OCI-M1 (cell line): ENCODE measurements at places on chromosomes 3 and 15.

DNA sequence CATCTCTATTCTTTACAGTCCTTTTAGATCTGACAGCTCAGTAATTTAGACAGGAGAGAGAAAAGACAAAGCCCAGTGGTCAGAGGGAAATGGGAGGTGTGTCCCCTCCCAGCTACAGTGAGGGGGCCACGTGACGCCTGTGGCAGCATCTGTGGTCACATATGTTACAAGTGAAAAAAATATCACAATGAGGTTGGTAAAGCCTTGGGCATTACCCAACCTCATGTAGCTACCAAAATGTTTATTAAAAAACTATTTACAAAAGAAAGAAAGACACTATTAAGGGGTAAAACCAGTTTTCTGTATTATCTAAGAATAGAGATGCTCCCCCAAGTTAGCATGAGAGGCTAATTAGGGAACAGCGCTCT, 42.9 kb upstream of the PLCL2 start:
- peak; percentile 55 for DNase-seq

DNA sequence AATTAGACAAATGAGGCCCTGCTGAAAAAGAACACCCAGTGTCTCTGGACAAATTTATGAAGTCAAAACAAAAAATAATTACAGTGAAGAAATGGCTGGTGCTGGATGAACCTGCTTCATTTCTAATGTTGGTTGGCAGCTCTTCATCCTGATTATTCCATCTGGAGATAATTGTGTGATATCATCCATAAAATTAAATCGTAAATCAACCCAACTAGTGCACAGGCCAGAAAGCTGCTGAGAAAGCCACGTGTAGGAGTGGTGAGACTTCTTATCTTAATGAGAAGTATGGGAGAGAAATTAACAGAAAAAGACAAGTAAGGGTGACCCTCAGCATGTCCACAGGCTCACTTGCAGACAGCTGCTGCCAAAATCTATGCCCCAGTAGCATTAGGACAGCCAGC, 465.2 kb upstream of the TGFBR2 start:
- no peak for DNase-seq

DNA sequence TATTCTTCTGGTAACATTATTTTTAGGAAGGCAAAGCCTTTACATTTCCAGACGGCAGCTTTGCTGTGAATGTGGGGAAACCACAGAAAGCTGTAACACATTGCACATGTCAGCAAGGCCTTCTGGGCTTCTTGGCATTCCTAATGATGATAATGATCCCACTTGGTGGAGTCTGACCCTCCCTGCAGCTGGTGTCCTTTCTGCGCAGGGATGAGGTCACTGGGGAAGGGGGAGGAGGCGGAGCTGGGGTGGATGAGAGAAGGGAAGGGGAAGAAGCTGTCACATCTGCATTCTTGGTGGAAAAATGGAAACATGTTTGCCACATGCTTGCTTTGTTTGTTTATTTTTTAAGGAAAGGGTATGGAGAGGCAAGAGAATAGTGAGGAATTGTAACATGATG, 68.6 kb downstream of the FILIP1L start:
- no peak for DNase-seq

DNA sequence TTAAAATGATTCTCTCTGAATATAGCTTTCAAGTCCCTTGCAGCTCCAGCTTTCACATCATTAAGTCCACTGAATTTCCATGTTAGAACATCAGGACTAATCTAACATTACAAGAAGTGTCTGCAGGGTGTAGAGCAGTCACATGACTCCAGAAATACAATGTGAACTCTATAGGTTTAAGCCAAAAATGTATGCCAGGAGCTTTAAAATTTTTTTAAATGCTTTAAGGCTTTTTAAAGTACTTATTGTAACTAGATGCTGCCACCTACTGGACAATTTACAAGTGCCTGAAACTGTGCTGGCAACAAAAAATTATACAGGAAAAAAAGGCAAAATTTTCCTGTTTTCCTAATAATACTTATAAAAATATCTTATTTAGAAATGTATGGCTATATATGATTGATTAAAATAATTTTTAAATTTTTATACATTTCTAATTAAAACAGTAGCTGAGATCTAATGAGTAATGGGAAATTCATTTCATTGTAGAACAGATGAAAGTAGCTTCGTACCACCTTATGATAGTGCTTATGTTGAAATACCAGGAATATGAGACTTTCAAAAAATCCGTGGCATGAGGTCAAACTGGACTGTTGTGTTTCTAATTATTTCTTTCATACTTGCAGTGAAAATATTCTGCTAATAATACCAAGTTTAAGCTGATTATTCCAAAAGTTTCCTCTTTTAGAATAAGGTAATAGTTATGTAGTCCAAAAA, 25.7 kb downstream of the FSIP1 start:
- DNase-seq: peak; percentile 87

- DNase-seq: no peak
These were observed 39.6 kb downstream of the MAP3K13 start for GRCh38 chr3:185402561-185402960.

GRCh38 chr15:77693576-77693975, 60.9 kb upstream of the LINGO1 start:
- no peak for DNase-seq

DNA sequence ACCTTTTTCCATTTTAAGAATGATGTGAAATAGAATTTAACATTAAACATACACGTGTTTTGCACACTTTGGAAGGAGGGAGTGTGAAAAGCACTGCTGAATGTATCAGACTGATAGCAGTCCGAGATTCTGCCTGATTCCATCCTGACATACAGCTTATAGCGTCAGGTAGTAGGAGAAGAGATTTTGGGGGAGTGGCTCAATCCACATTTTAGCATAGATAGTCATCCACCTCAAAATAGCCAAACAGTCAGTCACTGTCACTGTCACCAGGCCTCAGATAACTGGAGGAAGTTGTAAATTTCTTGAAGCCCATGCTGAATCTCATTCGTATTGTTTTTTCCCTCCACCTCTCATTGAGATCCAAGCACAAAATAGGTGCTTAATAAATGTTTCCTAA, 35.4 kb upstream of the ARHGEF26 start:
- no peak for DNase-seq

DNA sequence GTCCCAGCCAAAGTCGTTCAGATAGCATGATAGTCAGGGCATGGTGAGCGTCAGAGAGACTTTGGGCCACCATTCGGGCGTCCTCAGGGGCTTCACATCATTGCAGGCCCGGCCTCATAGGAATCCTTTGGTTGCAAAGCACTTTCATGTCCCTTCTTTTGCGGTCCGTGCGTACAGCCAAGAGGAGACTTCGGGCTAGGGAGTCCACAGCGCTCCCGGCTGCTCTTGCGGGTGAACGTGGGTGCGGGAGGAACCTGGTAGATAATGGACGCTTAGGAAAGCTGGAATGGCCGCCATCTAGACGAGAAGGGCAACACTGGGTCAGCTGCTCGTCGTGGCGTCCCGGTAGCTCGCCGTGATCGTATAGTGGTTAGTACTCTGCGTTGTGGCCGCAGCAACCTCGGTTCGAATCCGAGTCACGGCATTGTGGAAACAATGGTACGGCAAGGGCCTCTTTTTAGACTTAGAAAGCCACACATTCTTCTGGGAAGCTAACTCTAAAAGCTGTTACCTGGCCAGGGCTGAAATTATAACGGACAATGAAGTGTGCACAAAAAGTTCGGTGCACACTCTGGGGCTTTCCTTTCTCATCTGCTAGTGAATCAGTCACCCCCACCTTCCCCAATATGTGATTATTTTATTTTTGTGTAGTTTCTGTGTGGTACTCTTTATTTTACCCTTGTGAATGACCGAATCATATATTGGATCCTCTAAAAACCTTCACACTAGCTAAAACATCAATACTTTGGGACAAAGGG, 13.2 kb upstream of the SHF start:
- peak; percentile 96 for DNase-seq

- no peak for DNase-seq
These were observed 39.7 kb upstream of the MLF1 start for GRCh38 chr3:158531334-158531733.

DNA sequence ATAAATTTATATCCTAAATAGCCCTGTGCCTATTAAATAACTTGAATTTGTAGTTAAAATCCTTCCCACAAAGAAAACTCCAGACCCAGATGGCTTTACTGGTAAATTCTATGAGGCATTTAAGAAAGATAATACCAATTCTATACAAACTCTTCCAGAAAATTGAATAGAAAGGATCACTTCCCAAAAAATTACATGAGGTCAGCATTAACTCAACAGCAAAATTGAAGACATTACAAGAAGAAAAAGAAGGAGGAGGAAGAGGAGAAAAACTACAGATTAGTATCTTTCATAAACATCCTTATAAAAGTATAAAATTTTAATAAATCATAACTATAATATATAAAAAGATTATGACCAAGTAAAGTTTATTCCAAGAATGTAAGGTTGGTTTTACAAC, 29.4 kb upstream of the SLC6A11 start:
- DNase-seq: no peak

GRCh38 chr3:129530821-129531220, 2.4 kb downstream of the RHO start:
- no peak for DNase-seq

DNA sequence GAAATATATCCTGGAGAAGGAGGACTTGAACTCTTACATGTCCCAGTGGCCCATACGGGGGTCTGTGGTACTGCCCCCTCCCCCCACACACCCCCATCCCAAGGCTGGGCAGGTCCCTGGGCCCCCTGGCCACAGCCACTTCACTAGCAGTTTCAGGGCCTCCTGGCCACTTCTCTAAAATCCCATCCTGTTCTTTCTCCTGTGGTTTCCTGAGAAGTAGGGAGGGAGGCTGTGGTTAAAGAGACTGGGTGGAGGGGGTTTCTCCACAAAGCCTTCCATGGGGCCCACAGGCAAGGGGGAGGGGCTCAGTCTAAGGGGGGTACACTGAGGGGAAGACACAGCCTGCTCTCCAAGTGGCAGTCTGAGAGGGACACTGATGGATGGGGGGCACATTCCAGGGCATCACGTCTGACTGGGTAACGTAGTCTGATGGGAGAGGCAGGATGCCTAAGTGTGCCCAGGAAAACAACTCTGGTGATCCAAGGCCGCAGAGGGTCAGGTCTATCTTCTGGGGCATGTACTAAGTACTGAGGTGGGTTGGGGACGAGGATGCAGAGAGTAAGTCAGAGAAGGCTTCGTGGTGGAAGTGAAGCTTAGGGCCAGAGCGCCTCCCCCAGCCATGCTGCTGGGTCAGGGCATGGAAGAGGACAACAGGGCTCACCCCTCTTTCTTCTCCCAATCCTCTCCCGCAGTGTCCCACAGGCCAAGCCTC, 48.0 kb upstream of the C15orf39 start:
- DNase-seq: peak; percentile 84

GRCh38 chr3:42876940-42877720, 1.5 kb upstream of the CYP8B1 start:
- DNase-seq: no peak

DNA sequence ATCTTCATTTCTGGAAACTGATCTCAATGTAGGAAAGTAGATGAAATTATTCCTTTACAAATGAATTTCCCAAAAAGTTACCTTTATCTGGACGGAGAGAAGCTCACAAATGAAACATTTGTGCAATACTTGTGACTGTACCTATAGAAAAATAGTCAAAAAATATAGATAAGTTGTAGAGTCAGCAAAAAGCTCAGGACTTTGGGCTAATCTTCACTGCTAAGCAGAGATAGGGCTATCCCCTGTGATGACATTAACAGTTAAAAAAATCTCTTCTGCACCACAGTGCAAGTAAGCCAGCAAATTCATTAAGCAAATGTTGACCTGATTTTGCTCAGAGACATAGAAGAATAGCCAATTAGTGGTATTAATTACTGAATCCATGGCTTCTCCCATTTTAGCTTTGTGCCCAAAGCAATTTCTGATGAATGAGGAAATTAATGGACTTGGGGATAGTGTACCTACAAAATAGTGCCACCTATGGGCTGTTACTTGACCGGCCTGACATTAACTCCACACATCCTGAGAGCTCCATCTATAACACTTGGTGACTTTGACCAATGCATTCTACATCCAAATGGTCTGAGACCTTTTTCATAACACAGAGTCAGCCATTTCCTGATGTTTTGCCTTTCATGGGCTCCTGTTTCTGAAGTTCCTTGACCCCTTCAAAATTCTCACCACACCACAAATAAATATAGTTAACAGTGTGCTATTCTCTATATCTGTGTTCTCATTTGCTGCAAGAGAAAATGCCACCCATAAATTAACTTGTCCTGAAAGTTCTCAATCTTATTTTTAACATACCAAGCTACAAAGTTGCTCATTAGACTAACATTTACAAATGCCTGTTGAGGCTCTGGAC, 105.0 kb downstream of the SSR3 start:
- DNase-seq: peak; percentile 43

DNA sequence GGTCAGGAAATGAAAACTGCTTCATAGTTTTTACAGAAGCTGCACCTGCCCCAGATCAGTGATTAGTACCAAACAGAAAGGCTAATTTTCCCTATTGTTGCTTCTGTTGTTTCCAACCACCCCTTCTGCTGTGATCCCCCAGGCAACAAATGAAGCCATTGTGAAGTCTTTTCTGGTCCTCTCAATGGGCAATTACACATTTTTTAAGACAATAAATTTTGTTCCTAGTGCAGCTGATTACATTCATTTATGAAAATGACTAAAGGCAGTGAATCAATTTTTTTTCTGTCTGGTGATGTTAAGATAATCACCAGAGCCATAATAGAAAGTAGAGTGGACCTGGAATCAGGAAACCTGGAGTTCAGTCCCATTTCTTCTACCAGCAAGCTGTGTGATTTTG, 32.7 kb downstream of the GLDN start:
- DNase-seq: no peak

GRCh38 chr3:29171043-29171990, 109.6 kb upstream of the RBMS3 start:
- DNase-seq: no peak

- no peak for DNase-seq
These were observed 31.7 kb upstream of the FAM3D start for GRCh38 chr3:58698246-58698645.

- no peak for DNase-seq
These were observed 4.7 kb downstream of the LRRC15 start for GRCh38 chr3:194364652-194365434.

- no peak for DNase-seq
These were observed 163.1 kb downstream of the FMN1 start for GRCh38 chr15:33031324-33031821.

DNA sequence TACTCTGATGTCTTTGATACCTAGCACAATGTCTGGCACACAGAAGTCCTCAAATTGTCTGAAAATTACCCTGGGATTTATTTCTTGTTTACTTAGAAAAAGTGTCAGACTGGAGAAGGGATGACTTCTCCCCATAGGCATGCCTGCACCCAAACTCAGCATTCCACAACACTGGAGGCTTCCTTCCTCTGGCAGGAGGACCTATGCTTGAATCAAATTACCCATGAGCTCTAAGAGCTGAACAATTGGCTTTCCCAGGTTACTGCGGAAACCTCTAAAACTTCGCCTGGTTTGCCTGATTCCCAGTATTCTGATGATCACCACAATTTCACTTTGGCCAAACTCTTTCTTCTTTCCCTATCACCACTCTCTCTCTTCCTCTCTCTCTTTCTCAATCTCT, 217.4 kb downstream of the DIPK2A start:
- no peak for DNase-seq

GRCh38 chr3:21020043-21020442, 731.0 kb downstream of the ZNF385D start:
- DNase-seq: no peak
